Stimulated activated CD4-positive, alpha-beta T cell treated with anti-CD3 and anti-CD28 coated beads, Interleukin-4, amount 100 ng/mL, for 48 hours (primary cell): ENCODE measurements at places on chromosomes 16 and 17.
A peak's percentile ranks its signal among the peaks of the same experiment; 100 is the strongest.

DNA sequence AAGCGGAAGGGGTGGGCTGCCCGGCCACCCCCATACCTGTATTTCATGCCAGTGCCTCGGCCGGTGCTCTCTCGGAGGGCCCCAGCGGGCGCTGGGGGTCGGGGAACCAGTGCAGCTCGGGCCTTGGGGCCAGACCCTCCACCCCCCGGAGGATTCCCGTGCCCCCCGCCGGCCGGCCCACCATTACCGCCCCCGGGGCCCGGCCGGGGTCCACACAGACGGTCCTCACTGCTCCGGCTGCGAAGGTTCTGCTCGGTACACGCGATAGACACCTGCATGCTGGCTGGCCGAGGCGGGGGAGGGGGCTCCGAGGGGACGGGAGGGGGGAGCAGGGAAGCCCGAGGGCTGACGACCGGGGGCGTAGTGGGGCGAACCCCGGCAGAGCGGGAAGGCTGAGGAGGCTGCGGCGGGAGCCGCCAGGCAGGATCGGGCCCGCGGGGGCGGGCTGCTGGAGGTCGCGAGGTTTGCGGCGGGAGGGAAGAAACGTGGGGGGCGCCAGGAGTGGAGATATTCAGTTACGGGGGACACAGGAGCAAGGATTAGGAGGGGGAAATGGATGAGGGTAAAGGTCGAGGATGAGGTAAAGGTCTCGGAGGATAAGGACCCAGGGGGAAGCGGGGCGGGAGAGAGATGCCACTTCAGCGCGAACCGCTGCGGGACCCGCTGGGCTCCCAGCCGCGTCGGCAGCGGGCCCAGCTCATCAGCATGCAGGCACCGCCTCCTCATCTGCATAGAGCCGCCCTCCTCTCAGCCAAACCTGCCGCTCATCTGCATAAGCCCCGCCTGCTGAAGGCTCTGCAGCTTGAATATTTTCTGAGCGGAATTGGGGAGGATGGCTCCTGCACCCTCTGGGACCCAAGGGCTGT lies at the start of gene KCNAB3:
Gene KCNAB3 (minus strand): TSS at position 699 of the 866 bp plus-strand sequence. CDS start 421 bp downstream, at position 278.
- peak; percentile 47 for DNase-seq

- DNase-seq: no peak
These were observed 30.5 kb downstream of the SMIM36 start for GRCh38 chr17:55480631-55481315.

DNA sequence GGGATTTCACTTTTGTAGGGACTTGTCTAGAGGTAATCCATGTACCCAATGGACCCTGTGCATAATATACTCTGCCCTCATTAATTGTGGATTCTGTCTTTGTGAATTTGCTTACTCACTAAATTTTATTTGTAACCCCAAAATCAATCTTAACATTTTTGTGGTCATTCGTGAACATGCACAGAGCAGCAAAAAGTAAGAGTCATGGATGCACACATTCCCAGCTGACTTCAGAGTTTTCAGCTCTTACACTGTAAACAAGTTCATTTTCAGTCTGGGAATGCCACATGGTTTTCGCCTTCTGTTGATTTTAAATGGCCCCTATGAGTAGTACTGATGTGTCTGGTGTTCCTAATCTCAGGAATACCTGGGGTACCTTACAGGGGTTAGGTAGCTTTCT lies 24.3 kb downstream of the TAC4 start:
- no peak for DNase-seq

DNA sequence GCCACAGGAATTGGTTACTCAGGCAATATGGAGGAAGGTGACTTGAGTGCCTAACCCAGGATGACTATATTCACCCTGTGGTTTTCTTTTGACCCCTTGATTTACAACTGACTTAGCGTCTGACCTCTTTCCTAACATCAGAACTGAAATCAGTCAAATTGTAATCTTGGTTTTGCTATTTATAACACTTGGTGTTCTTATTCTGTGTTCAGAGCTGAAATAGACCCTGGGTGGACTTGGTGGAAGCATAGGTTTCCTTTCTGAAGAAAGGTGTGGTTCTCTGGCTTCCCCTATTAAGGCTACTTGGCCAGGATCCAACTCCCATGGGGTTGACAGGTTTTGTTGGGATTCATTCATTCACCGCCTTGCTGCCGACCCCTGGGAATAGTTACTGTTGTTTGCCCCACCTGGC lies 80.8 kb downstream of the CLEC16A start:
- no peak for DNase-seq

- no peak for DNase-seq
These were observed 163.5 kb upstream of the CDH11 start for GRCh38 chr16:65285128-65286048.

GRCh38 chr17:61478790-61479492 lies 26.7 kb downstream of the TBX4 start:
- DNase-seq: no peak

- no peak for DNase-seq
These were observed 45.3 kb downstream of the NEUROD2 start for GRCh38 chr17:39562395-39562794.

DNA sequence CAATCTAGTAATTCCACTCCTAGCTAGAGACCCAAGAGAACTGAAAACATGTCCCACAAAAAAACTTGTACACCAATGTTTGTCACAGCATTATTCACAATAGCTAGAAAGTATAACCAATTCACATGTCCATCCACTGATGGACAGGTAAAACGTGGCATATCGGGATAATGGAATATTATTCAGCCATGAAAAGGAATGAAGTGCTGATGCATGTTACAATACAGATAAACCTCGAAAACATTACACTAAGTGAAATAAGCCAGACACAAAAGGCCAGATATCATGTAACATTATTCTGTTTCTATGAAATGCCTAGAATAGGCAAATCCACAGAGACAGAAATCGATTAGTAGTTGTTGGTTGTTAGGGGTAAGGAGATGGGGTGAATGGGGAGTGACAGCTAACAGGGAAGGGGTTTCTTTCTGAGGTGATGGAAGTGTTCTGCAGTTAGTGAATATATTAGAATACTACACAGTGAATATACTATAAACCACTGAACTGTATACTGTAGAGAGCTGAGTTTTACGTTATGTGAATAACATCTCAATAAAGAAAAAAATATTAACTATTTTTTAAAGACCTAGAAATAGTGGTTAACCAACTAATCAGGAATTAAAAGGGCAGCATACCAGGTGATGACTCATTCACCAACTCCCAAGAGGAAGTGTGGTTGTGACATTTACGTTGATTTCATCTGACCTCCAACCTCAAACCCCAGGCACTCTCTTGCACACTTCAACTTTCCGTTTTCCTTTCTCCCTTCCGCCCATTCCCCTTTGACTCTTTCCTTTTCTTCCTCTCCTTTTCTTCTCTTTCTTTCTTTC lies 48.6 kb downstream of the GAS7 start:
- DNase-seq: no peak

DNA sequence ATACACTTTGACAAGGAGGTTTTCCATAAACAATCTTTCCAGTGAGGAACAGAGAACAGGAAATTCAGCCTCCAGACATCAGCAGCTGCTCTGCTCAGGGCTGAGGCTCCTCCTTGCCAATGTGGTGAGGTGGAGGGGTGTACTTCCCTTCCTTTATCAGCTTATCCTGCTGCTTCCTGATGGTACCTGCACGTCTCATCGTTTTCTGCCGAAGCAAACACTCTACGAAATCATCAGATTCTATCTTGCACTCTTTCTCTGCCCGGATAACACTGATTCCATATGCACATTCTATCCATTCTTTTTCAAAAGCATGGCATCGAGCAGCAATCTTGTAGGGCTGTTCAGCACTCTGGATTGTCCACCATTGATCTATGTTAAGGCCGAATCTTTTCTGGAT lies 15.4 kb upstream of the SEZ6 start:
- DNase-seq: no peak

GRCh38 chr17:82055023-82055964 lies 3.6 kb downstream of the GPS1 start:
- DNase-seq: no peak

DNA sequence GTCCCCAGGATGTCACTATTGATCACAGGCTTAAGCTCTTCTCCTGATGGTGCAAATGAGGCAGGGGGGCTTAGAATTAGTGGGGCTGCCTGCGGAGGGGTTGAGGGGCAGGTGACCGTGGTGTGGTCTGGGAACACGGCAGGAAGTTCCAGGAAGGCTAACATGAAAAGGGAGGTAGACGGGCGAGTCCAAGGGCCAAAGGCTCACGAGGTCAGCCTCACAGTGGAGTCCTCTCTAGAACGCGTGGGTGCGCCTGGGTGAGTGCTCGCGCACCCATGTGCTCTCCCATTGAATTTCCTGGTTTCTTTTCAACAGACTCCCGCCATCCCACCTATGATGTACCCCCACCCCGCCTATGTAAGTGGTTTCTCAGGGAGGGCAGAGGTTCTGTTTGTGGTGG lies 15.2 kb downstream of the LGALS9 start:
- DNase-seq: no peak

DNA sequence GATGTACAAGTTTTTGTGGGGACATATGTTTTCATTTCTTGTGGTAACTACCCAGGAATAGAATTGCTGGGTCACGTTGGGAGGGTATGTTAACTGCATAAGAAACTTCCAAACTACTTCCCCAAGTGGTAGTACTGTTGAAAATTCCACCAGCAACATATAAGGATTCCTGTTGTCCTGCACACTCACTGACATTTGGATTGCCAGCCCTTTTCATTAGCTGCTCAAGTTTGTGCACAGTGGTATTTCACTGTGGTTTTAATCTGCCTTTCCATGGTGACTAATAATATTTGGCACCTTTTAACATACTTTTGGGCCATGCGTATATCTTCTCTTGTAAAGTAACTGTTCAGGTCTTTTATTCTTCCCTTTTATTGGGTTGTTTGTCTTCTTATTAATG lies 103.3 kb downstream of the GNAO1 start:
- DNase-seq: no peak

DNA sequence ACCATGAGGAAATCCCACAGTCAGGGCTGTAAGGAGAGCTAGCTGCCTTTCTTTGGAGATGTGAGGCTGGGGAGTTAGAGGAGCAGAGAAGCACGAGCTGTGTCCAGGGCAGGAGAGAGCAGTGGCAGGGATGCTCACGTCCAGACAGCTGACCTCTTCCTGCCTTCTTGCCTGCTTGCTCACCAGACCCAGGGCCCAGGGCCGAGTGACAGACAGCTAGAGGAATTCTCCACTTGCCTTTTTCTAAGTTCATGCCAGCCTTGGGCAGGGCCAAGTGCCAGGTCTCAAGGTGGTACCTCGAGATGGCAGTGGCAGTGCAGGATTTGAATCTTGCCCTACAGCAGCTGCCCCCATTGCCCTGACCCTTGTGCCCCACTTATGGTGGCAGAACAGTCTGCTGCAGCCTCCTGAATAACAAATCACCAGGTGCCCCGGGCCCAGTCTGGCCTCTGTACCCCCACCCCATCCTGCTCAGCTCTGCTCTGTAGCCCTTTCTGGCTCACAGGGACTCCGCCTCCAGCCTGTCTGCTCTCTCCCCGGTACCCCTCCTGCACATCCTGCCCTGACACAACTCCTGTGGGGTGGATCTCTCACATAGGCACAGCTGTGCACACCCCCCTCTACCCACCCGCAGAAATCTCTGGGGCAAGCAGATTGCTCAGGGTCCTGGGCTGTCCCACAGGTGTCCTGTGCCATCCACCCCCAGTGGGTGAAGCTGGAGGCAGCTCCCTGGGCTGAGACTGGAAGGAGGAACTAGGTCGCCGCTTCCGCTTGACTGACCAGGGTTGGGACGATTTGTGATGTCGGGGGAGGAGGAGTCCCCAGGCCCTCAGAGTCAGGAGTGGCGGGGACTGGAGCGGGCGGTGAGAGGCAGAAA lies 25.9 kb downstream of the GRIN2C start:
- no peak for DNase-seq

DNA sequence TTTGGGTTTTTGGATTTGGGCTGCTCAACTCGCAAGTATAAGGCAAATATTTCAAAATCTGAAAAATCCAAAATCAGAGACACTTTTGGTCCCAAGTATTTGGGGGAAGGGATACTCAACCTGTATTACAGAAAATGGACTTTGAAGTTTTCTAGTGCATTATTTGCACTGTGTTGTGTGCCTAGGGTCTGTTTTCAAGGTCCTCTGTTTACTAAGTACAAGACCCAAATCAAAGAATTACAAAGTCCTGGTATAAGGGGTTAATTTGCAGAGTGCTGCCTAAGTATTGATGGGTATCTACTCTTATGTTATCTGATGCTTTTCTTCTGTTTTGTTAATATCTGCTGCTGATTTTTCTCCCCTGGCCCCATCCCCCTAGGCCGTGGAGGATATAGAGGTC lies 25.0 kb downstream of the HEATR9 start:
- DNase-seq: no peak

- DNase-seq: no peak
These were observed 1023.4 kb downstream of the CDH11 start for GRCh38 chr16:64098451-64098850.

GRCh38 chr16:79191933-79192332 lies 408.6 kb downstream of the MAF start:
- DNase-seq: no peak

- no peak for DNase-seq
These were observed 543.7 kb upstream of the CDH11 start for GRCh38 chr16:65665586-65665985.

DNA sequence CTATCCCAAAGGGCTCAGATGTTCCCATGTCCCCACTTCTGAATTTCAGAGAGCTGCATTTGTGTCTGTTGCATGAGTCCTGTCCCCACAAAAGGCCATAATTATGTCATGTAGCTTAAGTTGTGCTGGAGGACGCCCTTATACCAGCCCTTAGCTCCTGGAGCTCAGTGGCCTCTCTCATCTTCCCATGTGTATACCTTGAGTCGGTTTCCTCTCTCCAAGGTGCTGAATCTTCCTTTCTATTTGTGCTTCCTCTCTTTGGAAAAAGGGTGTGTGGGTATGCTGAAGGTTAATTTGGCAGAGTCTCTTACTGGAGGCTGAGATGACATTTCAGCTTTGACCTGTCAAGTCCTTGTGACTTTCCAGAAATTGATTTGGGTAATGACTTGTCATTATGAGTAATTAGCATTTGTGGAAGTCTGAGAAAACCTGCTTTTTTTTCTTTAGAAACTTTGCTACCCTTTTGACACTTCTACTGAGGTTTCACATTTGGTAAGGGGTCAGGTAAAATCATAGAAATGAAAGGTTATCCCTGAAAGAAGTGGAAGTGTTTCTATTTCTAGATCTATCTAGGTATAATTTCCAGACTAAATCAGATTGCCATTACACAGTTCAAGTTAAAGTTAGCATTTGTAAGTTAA lies 185.4 kb downstream of the ABCC12 start:
- DNase-seq: no peak

GRCh38 chr16:17343728-17344127 lies 127.0 kb downstream of the XYLT1 start:
- DNase-seq: no peak

- DNase-seq: no peak
These were observed 37.5 kb downstream of the ADCY7 start for GRCh38 chr16:50303605-50304466.

GRCh38 chr17:81260171-81260570 lies 21.1 kb downstream of the NDUFAF8 start:
- DNase-seq: no peak
